ENCODE measurements at places on chromosomes 4 and X. TPM values are rescaled to one million over a fixed set of nuclear protein-coding genes. Genes with fewer than 3 reads are reported as not detected.
A peak's percentile ranks its signal among the peaks of the same experiment; 100 is the strongest.

The TMPRSS11F gene
- polyA plus RNA-seq = not detected

The NMU gene
- 0.61 TPM for polyA plus RNA-seq

GRCh38 chrX:11629593-11630211 is 36.0 kb downstream of the ARHGAP6 start:
- peak; percentile 83 for DNase-seq

DNA sequence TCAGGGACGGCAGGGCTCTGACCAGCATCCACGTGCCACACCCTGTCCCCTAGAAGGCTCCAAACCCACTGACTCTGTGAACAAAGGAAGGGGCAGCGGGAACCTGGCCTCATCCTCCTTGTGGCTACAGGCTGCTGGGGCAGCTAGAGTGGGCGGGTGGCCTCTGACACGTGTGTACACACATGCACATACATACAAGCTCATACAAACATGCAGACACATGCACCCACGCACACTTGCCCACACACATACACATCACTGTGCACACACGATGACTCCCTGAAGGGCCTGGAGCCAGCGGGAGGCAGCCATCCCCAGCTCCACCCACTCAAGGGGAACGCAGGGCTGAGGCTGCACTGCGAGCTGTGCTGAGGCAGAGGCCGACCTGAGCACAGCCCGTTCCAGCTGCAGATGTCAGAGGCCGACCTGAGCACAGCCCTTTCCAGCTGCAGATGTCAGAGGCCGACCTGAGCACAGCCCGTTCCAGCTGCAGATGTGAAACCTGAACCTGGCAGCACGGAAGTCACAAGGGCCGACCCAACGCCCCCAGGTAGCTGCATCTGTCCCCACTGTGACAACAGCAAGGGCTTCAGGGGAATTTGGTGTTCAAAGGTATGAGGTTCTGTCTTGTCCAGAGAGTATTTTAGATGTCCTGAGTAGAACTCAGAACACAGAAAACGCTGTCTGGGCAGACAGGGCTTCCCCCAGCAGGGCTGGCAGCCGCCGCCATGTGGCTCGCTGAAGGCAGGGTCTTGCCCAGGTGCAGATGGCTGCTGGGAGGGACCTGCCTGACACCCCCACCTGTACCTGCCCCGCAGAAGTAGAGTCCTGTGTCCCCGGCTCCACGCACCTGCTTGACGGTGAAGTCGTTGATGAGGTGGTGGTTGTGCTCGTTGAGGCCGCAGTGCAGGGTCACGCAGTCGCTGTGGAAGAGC is 33.5 kb downstream of the CTBP1 start:
- no peak for DNase-seq

- DNase-seq = peak; percentile 85
Measured at GRCh38 chrX:71541210-71542022, 8.5 kb downstream of the OGT start.

- peak; percentile 64 for DNase-seq
Measured at GRCh38 chr4:2101346-2102044, 42.4 kb downstream of the NAT8L start.

DNA sequence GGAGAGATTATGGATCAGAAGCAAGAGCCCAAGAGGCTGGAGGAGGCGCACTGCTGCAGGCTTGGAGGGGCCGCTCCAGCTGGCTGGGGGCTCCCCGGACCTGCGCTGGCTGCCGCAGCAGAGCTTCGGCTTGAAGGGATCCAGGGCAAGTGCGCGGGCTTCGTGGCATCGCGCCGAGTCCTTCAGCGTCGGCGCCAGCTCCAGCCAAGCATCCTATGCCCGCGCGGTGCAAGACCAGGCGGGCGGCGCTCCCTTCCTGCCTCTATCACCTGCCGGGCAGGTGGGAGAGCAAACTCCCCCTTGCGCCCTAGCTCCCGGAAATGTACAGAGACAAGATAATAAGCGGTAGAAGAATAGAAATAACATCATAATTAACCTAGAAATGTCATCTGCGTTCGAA is 10.5 kb upstream of the UCP1 start:
- DNase-seq = no peak

DNA sequence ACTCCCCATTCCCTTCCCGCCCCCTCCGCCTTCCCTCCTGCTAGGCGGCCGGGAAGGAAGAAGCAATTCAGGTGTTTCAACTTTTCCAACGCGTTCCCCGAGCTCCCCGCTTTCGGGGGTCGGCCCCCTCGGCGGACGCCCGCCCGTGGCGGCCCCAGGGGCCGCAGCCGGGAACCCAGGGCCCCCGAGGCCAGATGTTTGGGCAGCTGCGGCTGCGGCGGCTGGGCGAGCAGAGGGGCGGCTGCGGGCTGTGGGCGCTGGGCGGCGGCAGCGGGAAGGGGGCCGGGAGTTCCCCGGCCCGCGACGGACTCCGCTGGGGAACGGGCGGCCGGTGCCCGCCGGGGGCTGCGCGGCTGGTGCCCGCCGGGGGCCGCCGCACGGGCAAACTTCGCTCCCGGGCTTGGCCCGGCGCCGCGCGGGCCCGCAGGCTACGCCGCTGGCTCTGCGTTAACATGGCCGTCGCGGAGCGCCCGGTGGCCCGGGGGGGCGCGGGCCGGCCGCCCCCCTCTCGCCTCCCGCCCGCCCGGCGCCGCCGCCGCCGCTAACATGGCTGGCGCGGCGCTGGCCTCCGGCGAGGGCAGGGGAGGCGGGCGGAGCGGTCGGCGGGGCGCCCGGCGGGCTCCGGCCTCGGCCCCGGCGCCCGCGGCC is 510 bp downstream of the HMGB3 start:
- peak; percentile 24 for DNase-seq

DNA sequence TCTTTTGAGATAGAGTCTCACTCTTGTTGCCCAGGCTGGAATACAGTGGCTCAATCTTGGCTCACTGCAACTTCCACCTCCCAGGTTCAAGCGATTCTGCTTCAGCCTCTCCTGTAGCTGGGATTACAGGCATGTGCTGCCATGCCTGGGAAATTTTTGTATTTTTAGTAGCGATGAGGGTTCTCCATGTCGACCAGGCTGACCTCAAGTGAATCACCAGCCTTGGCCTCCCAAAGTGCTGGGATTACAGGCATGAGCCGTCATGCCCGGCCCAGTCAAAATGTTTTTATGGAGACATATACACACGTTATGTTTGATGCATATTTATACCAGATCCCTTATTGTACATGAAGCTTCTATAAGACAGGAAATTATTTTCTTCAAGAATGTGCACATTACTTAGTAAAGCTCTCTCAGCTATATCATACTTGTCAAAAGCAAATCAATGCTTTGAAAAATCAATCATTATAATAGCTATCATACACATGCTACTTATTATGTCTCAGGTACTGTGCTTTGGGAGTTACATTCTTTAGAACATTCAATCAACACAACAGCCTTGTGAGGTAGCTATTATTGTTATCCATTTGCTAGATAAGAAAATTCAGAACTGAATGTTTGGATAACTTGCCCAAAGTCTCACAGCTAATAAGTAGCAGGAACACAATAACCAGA is 269.2 kb downstream of the FSTL5 start:
- no peak for DNase-seq

DNA sequence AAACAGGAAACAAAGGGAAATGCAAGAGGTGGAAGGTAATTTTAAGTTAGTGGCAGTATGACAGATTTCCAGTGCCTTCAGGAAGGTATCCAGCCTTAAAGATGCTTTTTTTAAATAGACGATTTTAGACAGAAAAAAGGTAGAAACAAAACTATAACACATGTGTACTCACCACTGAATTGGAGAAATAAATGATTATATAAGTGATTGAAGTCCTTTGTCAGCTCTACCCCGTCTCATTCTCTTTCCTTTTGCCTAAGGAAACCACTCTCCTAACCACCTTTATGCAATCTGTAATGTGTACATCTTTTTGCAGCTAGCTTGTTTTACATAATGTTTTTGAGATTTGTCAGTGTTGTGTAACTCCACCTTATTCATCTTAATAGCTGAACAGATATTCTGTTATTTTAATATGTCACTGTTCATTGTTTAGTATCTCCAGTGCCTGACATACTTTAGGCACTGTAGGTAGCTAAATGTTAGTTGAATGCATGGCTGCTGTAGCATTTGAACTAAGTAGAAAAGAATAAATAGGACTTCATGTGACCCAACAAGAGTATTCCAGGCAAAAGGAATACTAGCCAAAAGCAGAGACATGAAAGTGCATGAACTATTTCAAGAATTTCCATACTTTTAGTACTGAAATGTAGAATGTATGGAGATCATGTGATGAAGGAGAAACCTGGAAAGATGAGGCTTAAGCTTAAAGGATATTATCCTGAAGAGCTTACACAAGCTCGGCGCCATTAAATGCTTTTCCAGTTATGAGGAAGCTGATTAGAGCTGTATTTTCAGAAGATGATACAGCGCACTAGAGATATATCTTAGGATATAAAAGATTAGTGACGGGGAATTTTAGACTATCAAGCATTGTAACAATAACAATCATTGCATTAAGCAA is 865 bp downstream of the FAM200B start:
- peak; percentile 45 for DNase-seq
